ENCODE measurements at places on chromosomes 7 and 10. TPM values are rescaled to one million over a fixed set of nuclear protein-coding genes. Genes with fewer than 3 reads are reported as not detected.

DNA sequence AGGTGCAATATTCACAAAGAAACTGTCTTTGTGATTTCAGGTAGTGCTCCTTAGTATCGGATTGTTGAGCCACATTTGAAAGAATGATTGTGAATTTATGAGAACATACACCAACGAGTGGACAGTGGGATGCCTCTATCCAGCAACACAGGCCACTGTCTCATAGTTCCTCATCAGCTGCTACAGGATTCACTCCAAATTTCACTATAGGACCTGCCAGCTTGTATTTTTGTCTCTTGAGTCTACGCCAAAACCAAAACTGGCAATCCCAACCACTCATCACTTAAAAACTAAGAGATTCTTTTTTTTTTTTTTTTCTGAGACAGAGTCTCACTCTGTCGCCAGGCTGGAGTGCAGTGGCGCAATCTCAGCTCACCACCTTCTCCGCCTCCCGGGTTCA lies 964.5 kb downstream of the CNTNAP2 start:
- H3K27me3 ChIP-seq: no peaks in the 10 kb centered on the region
- no peak overlapping the region for H3K27ac ChIP-seq
- no peaks in the 10 kb centered on the region for H3K4me1 ChIP-seq
- DNase-seq: no peak

- H3K4me3 ChIP-seq: no peak overlapping the region
- no peak for DNase-seq
- no peaks in the 10 kb centered on the region for H3K36me3 ChIP-seq
- H3K27me3 ChIP-seq: no peaks in the 10 kb centered on the region
- H3K27ac ChIP-seq: no peak overlapping the region
Observed at GRCh38 chr10:88616250-88616977, 29.9 kb downstream of the LIPJ start.

GET4 gene
- 40.5 TPM for total RNA-seq

ARF5 gene
- total RNA-seq: 110 TPM

FBXL13 gene
- total RNA-seq: 3.4 TPM

ITIH5 gene
- total RNA-seq: not detected

All from activated B cell treated with CpG ODN at 0.5 μM for 24 hours (primary cell).